ENCODE measurements at places on chromosomes 4 and X.
A peak's percentile ranks its signal among the peaks of the same experiment; 100 is the strongest.

- peak; percentile 47 for DNase-seq
Observed at GRCh38 chr4:38242822-38243387, 282.7 kb downstream of the PTTG2 start.

- no peak for DNase-seq
Observed at GRCh38 chr4:62804075-62804474, 1603.9 kb downstream of the ADGRL3 start.

DNA sequence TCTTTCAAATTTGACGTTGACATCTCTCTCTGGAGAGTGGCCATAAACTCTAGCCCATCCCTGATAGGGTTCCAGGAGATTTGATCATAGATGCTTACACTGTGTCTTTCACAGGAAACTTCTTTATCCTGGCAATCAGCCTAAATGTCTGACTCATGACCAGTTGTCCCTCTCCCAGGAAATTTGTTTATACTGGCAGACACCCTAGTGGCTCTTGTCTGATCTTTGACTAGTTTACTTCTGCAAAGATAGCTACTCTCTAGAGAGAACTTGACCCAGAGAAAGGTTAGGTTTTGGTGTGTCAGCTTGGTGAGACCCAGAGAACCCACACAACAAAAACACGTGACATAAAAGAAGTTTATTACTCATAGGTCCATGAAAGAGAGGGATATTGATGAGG lies 509.8 kb downstream of the CENPC start:
- DNase-seq = no peak

- DNase-seq = no peak
Observed at GRCh38 chr4:179029683-179030082, 1587.4 kb upstream of the AGA start.

GRCh38 chr4:96776920-96777527 lies 937.1 kb downstream of the PDHA2 start:
- no peak for DNase-seq

DNA sequence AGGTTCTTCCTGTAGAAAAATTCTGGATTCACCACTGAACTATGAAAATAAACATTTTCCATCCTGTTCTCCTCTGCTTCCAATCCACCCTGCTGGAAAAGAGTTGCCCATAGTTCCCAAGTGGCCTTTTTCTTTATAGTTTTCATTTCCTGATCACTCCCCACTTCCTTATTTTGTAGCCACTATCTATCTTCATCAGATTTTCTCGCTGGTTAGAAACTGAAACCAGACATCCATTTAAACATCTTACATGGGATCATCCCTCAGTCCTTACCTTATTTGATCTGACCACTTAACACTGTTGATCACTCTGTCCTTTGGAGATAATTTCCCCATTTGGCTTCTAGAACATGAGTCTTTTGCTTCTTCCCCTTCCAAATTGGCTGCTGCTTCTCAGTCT lies 42.2 kb upstream of the SCOC start:
- DNase-seq = no peak

DNA sequence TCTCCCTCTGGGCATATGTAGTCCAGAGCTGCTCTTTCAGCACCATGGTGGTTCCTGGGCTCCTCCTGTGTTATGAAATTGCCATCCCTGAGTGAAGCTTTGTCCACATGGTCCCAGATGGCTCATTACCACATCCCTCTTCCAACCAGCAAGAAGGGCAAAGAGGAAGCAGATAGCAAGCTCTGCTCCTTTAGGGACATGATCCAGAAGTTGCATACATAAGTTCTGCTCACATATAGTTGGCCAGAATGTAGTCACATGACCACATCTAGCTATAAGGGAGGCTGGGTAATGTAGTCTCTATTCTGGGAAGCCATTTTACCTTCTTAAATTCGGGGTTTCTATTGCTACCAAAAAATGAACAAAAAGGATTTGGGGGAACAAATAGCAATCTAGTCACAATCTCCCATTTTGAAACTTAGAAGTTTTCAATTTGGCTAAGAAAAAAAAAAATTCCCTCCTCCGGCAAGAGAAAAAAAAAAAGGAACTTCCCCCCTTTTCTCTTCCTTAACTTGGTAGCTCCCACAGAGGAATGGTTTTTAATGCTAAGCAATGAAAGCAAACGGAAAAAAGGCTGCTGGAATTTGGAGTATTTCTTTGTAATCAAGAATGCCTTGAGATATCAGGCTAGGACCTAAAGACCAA lies 88.2 kb upstream of the USP9X start:
- peak; percentile 63 for DNase-seq

DNA sequence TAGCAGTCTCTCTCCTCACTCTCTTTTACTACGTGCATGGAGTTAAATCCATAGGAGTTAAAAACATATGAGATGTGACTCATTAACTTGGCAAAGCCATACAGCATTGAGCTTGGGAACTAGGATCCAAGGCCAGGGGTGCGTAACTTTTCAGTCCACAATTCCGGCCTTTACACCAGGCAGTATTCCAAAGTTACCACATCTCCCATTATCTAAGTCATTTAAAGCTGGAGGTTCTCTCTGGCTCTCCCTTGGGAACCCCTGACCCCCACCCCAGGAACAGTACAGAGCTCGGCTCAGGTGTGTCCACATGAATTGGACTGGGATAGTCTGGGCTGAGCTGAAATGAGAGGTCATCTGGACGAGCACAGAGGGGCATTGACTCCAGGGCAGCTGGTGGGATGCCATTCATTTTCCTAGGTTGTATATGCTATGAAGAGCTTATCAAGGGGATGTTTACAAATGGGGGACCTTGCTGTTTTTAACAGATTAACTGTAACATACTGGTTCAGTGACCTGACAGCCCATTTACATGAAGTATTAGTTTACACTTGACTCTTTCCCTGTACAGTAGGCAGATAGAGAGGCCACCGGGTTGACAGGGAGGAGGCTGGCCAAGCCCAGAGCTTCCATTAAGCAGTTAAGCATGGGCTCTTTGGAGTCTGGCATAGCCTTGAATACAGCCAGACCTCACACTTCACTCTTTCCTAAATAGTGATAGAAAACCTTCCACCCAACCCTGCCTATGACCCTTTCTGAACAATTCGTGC lies 128.8 kb downstream of the RAB28 start:
- no peak for DNase-seq

- no peak for DNase-seq
Observed at GRCh38 chrX:133638285-133638684, 223.0 kb upstream of the GPC4 start.

GRCh38 chr4:54109241-54110018 lies 9.5 kb downstream of the GSX2 start:
- DNase-seq = peak; percentile 48

DNA sequence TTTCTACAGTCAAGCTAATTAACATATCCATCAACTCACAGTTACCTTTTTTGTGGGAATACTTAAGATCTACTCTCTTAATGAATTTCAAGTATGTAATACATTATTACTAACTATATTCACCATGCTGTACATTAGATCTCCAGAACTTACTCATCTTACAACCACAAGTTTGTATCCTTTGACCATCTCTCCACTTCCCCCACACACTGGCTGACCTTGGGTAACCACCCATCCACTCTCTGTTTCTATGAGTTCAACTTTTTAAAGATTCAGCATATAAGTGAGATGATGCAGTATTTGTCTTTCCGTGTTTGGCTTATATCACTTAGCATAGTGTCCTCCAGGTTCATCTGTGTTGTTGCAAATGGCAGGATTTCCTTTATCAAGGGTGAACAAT lies 30.5 kb upstream of the MAGED1 start:
- no peak for DNase-seq

GRCh38 chr4:5979981-5980380 lies 38.2 kb downstream of the C4orf50 start:
- peak; percentile 87 for DNase-seq

DNA sequence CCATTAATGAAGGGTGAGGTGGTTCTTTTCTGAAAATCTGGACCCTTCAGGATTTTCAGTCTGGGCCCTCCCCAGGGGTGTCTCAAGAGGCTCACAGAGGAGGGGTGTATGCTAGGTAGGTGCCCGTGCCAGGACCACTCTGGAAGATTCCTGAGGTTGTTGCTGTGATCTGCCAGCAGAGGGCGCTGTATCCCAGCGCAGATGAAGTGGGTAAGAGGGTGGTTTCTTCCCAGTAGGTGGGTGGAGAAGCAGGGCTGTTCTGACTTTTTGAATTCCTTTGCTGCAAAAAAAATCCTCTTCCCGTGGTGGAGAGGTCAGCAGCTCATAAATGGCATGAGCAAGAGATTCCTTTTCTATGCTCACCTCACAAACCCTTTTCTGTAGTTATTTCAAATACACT lies 51.1 kb downstream of the SCML1 start:
- DNase-seq = peak; percentile 72

- DNase-seq = no peak
Observed at GRCh38 chr4:146458594-146458993, 63.1 kb downstream of the SLC10A7 start.

- no peak for DNase-seq
Observed at GRCh38 chr4:9947168-9948062, 73.9 kb downstream of the SLC2A9 start.

GRCh38 chr4:7549866-7550265 lies 115.1 kb upstream of the PSAPL1 start:
- no peak for DNase-seq

GRCh38 chrX:45757272-45757671 lies 556.6 kb upstream of the DIPK2B start:
- no peak for DNase-seq

- DNase-seq = no peak
Observed at GRCh38 chr4:184279496-184280061, 61.9 kb upstream of the ENPP6 start.

DNA sequence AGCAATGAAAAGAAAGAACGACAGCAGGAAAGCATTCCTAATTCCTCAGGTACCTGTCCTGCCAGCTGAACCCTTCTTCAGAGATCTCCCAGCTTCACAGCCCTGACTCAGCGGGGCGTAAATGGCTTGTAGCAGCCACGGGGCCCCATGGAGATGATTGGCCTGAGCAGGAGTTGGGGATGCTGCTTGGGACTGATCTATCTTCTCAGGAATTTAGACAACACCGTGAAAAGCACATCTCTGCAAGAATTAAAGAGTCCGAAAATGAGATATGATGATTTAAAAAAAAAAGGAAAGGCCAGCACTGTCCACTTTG lies 22.5 kb upstream of the SLC25A4 start:
- DNase-seq = no peak

GRCh38 chr4:34372815-34373214 lies 1871.5 kb downstream of the ARAP2 start:
- DNase-seq = no peak

GRCh38 chrX:111507933-111508332 lies 3.5 kb upstream of the SERTM2 start:
- no peak for DNase-seq

- DNase-seq = peak; percentile 40
Observed at GRCh38 chrX:47854474-47854873, 17.8 kb downstream of the ZNF81 start.

GRCh38 chr4:54063229-54063628 lies 1.2 kb downstream of the CHIC2 start:
- DNase-seq = no peak

DNA sequence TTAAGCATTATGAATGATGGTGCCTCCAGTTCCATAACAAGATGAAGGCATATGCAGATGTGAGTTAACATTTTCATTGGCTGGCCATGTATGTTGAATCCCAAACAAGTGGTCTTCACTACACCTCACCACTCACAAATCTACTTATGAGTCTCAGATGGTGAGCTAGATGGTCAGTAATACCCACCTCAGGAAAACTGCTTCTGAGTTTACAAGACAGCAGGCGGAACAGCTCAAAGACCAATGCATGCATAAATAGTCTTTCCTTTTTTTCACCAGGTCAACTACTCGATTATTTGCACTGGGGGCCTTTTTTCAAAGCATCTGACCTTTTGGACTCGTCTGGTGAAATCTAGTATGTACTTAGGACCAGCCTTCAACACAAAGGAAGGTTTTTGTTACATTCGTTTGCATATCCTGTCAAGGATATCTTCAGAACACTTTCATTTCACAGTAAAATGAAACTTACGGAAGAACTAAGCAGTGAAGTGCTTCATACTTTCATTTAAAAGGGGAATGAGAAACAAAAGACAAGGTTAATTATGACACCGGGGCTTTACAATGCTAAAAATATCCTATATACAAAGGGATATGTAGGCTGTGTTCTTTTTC lies 23.1 kb upstream of the TLR7 start:
- no peak for DNase-seq

DNA sequence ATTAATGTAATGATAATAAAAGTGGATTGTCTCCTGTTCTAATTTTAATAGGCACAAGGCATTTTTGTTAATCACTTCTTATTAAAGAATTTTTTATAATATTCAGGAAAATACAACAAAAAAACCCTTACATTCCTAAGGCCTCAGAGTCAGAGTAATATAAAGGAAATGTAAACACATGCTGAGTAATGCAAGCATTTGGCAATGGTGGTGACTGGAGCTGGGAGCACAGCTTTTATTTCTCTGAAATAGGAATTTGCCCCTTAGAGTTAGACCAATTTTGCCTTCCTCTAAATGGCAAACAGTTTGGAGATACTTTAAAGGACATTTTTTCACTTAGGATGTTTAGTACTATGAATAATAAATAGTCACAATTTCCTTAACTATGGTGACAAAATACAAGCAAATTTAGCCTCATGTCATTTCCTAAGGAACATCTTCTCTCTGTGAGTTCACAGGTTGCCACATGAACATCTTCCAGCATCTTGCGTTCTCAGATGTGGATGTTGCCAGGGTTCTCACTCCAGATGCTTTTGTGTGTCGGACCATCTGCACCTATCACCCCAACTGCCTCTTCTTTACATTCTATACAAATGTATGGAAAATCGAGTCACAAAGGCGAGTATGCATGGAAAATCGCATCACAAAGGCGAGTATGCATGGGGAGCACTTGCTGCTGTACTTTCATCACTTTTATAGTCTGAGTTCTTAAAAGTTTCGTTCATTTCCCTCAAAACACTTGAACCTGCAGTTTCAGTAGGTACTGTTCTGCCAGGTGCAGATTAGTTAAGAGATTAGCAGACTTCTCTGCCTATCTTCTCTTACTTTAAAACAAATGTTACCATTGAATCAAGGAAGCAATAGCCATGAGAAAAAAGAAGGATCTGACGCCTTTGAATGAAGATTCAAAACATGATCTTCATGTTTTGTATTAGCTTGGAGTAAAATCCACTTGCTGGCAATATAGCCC lies 15.9 kb upstream of the F11 start:
- no peak for DNase-seq

- DNase-seq = no peak
Observed at GRCh38 chrX:50704360-50704759, 109.6 kb downstream of the SHROOM4 start.

- DNase-seq = peak; percentile 1
Observed at GRCh38 chr4:30718641-30719453, 1.3 kb upstream of the PCDH7 start.

- no peak for DNase-seq
Observed at GRCh38 chr4:19945979-19946380, 305.7 kb upstream of the SLIT2 start.

DNA sequence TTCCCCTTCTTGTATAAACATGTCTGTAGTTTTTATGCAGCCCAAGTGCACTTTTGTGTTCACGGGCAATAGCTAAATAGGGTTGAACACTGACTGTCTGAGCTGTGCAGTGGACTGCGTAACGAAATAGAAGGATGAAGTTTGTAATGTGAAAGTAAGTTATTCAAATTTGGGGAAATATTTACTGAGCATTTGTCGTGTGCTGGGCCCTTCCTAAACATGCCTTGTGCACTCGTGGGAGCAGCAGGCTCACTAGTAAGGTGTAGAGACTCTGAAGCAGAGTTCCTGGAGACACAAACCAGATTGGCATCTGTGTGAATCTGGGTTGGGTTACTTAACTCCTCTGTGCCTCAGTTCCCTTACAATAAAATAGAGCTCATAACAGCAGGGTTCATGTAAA lies 51.7 kb upstream of the C1QTNF7 start:
- no peak for DNase-seq

Measured in ELF-1 (cell line).